Stimulated activated CD8-positive, alpha-beta memory T cell treated with anti-CD3 and anti-CD28 coated beads, Interleukin-7, amount 100 ng/mL, for 24 hours (primary cell): ENCODE measurements at places on chromosomes 3 and 15.

- no peak for DNase-seq
Measured at GRCh38 chr3:126021224-126021623, 52.2 kb downstream of the ROPN1B start.

DNA sequence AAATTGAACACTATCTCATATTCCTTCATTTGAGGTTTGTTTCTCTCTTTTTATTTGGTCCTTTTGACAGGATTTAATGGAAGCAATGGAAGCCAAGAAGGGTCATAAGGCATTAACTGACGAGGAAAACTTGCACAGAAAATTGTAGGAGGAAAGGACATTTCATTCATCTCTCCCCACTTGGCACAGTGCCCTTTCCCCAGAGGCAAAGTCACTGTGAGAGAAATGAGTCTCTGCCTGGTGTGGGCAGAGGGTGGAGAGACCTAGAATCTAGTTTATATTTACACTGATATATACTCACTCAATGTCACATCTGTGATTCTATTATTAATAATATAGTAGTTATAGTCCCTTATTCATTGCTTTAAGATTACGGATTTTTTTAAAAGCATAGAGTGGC, 324.6 kb upstream of the IL12A start:
- no peak for DNase-seq

GRCh38 chr15:66284271-66284670, 9.1 kb upstream of the DIS3L start:
- DNase-seq = no peak

DNA sequence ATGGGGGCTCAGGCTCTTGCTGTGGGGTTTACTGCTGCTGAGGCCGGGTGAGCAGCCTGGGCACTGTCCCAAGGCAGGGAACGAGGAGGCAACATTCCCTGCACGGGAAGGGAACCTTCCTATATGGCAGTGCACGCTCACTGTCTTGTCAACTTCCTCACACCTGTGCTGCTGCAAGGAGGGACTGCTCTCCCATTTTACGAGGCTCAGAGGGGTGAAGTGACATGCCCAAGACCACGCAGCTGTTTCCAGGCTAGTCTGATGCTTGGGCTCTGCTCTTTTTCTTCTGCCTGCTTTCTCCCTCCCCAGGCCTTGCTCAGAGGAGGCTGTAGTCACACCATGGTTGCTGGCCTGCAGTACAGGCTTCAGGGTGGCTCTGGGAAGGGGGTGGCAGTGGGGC, 41.5 kb downstream of the SPSB4 start:
- no peak for DNase-seq

DNA sequence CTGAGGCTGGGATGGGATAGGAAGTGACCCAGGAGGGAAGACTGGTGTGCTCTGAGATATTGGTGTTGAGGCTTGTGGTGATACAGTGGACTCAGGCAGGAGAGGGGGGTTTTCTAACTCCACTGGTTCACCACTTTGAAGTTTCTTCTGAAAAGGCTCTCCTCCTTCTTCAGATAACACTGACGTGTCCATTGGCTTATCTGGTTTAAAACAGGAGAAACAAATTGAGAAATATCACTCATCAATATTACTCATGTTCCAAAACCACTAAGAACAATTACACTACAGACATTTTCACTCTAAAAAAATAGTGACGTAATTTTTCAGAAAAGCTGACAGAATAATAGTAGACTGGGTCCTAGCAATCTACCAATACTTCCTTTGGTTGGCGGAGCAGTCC, 23.1 kb downstream of the TP53BP1 start:
- no peak for DNase-seq

- no peak for DNase-seq
Measured at GRCh38 chr15:42494998-42495360, 455 bp upstream of the SNAP23 start.

DNA sequence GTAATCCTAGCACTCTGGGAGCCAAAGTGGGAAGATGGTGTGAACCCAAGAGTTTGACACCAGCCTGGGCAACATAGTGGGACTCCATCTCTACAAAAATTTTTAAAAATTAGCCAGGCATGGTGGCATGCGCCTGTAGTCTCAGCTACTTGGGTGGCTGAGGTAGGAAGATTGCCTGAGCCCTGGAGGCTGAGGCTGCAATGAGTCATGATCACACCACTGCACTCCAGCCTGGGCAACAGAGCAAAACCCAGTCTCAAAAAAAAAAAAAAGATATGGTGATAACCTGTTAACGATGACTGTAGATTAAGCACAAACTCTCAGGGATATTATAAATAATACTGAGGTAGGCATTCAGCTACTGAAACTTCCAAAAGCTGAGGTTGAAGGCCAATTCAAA, 107.5 kb downstream of the SLC49A4 start:
- DNase-seq = no peak

GRCh38 chr3:177362626-177363025, 165.3 kb upstream of the TBL1XR1 start:
- DNase-seq = no peak

- no peak for DNase-seq
Measured at GRCh38 chr3:35932995-35933394, 293.7 kb downstream of the ARPP21 start.

DNA sequence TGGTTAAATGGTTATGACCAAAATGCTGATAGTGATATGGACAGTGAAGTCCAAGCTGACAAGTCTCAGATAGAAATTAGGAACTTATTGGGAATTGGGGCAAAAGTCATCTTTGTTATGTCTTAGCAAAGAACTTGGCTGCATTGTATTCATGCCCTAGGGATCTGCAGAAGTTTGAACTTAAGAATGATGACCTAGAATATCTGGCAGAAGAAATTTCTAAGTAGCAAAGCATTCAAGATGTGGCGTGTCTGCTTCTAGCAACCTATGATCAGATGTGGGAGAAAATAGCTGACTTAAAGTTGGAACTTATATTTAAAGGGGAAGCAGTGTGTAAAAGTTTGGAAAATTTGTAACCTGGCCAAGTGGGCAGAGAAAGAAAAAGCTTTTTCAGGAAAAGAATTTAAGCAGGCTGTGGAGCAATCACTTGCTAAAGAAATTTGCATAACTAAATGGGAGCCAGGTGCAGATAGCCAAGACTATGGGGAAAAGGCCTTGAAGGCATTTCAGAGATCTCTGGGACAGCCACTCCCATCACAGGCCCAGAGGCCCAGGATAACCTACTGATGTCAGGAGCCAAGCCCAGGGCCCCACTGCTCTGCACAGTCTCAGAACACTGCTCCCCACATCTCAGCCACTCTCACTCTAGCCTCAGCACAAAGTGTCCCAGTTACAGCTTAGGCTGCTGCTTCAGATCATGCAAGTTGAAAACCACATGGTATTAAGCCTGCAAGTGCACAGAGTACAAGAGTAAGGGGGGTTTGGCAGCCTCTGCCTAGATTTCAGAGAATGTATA, 147.8 kb upstream of the TGFBR2 start:
- DNase-seq = no peak

DNA sequence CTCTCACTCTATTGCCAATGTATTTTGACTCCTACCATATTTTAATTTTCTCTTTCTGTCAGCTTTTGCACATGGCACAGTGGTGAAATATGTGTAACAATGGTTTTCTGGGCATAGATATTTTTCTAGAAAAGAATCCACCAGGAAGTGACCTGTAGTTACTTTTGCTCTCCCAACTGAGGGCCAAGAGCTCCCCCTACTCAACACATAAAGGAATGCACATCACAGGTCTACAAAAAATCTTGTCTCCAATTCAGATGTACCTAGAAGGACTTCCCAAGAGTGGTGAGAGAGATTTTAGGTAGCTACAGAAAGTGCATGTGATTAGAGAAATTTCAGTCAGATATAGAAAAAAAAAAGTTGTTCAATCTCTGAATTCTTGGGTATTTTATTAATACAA, 15.6 kb downstream of the CPA3 start:
- DNase-seq = no peak

DNA sequence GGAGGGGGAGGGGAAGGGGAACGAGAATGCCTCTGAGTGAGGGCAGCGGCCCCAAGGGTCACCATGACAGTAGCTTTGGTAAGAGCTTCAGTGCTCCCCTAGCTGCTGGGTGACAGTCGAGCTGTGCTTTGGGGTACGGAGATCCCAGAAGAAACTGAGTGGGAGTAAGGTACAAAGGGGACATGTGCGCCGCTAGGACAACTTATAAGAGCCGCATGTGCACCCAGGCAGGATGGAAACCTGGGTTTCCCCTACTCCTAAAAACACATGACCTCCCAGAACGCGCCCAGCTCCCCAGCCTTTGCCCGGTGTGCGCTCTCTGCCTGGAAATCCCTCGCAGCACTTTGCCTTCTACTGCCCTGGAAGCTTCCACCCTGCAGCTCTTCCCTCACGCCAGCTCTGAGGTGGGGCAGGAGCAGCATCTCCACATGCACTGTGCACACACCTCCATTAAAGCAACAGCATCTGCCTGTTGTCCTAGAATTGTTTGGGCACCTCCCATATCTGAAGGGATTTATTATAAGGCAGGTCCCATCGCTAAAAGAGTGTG, 232.2 kb downstream of the ADAMTS17 start:
- no peak for DNase-seq

DNA sequence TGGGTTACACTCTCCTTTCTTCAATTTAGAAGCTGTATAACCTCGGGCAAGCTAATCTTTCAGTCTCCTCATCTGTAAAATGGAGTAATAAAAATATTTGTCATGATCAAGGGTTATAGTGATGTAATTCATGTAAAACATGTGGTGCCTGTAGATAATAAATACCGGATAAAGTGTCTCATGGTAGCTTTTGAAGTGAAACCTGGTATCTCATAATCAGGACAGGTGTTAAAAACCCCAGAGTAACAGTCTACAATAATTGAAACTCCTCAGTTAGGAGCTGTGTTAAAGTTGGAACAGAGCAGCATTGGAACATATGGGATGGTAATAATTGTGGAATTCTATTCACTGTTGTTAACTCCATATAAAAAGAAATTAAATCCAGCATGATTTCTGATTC, 884 bp upstream of the KNL1 start:
- DNase-seq = no peak

DNA sequence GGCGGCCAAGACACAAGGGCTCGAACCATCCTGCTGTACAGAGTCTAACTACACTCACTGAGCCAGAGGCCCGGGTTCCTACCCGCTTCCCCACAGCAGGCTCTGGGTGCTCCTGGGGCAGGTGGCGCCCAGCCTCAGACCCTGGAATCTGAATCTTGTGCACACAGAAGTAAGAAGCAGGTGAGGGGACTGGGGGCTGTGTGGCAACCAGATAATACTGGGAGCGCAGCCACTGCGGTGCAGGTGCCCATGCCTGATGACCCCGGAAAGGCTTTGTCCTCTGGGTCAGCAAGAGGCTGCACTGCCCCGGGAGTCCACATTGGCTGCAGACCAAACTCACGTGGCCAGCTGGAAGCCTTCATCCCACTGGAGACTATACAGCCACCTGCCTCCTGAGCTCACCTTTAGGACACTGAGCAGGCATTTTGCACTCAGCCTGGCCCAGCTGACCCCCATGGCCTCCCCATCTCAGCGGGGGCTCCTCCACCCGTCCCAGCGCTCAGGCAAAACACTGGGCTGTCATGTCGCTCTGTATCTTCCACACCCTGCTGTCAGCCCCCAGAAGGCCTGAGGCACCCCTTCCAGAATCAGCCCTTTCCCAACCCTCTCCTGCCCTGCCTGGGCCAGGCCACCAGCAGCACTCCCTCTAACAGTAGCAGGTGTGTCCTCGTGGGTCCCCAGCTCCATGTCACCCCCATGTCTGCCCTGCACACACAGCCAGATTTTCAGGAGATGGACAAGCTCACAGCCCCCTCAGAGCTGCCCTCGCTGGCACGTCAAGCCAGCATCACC, 101.0 kb upstream of the IQSEC1 start:
- no peak for DNase-seq

DNA sequence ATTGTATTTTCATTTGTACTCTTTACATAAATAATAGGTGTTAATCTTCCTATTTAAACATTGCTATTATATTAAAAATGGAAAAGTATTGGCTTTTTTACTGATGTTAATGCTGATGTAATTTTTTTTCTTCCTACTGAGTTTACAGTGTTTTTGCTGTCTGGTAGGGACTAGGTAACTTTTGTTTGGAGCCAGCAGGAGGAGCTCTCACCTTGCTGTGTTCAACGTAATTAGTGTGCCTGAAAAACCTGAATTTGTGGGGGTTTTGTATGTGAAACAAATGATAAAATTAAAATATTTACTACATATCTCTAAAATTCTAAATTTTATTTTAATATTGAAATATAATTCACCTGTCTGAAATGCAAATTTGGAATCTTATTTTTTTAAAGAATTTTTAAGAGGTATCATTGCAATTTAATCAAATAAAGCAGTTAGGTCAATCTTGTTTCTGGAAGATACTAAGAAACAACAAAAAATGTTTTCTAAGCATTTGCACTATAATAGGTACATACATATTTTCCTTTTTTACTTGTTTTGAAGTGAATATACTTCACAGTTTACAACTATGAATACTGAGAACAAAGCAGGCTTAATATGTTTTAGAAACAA, 48.8 kb downstream of the EPHA6 start:
- no peak for DNase-seq

GRCh38 chr3:126570103-126570541, 11.4 kb upstream of the C3orf22 start:
- DNase-seq = no peak

DNA sequence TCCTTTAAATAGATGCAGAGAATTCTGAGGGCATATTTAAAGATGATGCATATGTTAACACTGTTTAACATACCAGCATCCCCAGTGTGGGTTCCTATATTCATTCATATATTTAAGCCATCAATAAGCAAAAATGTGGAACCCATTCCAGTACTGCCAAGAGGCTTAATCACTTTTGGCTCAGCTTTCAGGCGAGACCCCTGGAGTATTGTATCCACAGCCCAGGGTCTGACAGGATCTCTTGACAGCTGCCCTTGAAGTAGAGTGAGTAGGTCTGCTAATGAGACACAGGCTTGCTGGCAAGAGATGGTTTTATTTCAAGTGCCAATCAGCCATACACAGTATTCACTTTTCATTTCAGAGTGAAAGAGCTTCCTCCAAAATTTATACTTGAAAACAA, 367.3 kb downstream of the OCA2 start:
- no peak for DNase-seq

DNA sequence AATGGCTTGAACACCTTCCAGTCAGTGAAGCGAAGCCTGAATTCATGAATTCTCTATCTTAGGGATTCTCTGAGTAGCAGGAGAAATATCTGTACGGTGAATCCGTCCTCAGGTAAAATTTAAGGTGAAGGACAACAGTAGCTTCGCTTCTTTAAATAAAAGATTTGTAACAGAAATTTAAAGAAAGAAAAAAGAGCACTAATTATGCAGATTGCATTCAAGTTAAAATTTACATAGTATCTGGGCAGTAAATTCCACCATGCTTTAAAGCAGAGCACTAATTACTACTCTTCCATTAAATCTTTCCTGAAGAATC, 282.6 kb downstream of the FGF12 start:
- no peak for DNase-seq

DNA sequence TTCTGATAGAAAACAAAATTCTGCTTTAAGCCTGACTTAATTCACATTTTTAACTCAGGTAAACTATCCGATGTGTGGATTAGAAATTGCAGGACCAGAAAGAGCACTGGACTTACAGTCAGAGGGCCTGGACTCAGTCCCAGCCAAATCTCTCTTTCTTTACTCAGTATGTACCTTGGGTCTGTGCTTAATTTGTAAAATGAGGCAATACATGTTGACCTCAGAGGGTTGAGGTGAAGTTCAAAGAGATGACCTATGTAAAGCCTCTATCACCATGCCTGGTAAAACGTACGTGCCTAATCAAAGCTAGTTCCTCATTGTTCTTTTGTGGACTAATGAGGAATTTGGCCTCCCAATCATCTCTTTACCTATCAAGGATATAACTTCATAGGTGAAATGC, 1.9 kb upstream of the BCL2A1 start:
- DNase-seq = no peak

GRCh38 chr3:184597829-184598573, 36.4 kb downstream of the EPHB3 start:
- DNase-seq = no peak
